Activated CD4-positive, alpha-beta T cell treated with anti-CD3 and anti-CD28 coated beads, Interleukin-2, amount 50 U/mL, for 1 hour (primary cell): ENCODE measurements at places on chromosomes 5 and 9.

DNA sequence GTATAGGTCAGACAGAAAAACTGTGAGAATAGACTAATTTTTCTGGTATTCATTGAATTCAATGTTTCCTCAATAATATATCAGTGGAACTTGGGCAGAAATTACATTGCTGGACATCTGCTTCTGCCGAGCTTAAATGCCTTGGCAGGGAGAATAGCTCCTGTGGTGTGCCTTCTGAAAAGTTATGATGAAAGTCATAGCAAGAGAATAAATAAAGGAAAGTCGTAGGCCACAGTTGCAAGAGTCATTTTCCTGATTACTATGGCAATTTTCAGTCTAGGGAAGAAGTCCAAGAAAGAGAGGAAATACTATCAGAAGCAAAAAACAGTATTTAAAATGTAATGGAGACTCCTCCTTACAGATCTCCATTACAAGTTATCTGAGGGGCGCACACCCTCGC, 1596.1 kb upstream of the WWC1 start:
- DNase-seq = no peak

GRCh38 chr5:148425808-148426207, 42.0 kb downstream of the FBXO38 start:
- DNase-seq = no peak

DNA sequence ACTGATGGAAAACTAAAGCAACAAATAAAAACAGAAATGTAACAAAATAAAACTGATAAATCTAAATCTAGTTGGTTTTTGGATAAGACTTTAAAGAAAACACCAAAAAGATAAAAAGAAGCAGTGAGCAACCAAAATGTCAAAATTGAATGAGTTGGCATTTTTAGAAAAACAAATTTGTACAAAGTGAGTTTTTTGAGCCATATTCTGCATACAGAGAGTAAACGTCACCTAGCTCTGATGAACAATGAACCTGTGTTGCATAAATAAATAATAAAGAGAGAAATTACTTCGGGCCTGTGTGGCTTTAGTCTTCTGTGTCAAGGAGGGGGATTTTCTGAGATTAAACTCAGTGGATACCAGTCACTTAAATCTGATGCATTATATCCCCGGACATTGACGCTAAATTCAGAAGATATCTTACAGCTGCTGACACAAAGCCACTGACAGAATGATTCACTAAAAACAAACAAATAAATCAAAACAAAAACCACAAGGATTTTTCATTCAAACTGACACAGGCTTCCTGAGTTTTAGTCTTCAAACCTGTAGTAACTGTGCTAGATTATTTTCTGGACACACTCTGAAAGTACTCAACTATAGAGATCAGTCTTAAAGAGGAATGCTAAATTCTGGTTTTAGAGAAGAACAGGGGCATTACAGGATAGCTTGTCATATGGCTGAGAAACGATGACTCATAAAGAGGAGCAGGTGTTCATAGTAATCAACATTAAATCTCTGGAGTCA, 403.5 kb upstream of the ST8SIA4 start:
- no peak for DNase-seq

GRCh38 chr9:5510989-5511388, 658 bp downstream of the PDCD1LG2 start:
- no peak for DNase-seq

- no peak for DNase-seq
These were observed 19.5 kb downstream of the RAD1 start for GRCh38 chr5:34895641-34896419.

DNA sequence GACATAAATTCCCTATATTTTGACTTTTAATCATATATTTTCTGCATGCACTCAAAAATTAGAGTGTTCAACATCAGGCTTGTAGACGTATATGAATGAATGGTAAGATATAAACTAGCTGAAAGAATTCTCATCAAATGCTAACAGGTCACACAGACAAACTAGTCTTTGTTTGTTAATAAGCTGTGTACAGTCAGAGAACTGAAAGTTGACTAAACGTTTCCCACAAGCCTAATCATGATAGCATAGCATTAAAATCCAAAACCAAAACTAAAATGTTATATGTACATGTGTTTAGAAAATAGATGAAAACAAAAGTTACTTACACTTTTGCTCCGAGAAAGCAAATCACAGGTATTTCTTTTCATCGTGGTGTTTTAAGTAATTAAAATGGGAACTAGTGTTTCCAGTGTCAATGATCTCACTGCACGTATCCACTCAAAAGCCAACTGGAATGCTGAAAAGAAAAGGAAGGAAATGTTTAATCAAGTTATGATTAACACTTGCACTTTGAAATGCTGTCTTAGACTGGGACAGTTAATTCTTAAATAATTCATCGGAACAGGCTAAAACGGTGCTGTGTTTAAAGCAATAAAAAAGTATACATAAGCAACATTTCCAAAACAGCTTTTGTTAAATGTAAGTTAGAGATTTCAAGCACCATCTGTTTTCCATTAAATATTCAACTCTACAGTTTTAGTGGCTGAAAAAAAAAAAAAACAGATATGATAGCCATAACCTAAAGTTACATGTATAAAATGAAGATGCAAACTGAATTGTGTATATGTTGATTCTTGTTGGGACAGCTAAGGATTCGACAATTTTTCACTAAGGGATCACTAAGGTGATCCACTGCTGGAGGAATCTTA, 291.9 kb upstream of the PDE4D start:
- no peak for DNase-seq

DNA sequence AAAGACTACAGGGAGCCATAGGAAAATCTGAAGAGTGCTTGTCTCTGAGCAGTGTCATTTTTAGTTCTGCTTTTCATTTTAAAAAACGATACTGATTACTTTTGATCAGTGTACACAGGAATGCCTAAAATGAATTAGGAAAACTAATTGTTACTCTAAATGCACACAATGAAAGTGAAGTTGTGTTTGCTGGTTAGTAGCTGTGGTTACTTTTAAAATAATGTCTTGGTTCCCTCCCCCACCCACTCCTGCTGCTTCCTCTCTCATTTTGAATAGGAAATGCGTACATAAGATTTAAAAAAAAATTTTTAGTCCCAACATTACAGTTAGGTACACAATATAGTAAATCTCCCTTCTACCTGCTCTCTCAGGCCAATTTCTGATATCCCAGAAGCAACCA, 47.5 kb upstream of the PLPP1 start:
- no peak for DNase-seq

DNA sequence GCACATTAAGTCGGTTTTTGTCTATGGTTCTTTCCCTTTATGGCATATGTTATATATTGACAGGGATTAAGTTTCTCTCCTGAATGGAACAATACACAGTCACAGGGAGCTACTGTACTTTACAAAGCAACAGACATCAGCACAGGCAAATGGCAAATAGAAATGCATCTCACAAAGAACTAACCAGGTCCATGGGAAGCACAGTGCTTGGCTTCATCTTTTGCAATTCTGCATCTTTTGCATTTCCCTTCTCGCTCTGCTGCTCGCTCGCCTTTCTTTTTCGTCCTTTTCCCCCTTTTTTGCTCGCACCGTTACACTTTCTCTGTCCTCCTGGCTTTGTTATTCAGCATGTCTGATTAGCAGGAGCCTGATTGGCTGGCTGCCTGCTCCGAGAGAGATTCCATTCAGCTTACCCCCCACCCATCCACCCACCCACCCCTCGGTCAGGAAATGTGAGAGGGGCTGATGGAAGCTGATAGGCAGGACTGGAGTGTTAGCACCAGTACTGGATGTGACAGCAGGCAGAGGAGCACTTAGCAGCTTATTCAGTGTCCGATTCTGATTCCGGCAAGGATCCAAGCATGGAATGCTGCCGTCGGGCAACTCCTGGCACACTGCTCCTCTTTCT, at the start of gene ADAMTSL1:
ADAMTSL1 (plus strand) TSS at position 502 of the 628 bp plus-strand sequence; CDS start at position 582, 80 bp downstream.
- DNase-seq = no peak

GRCh38 chr9:123225995-123226394, 42.4 kb downstream of the STRBP start:
- DNase-seq = no peak

DNA sequence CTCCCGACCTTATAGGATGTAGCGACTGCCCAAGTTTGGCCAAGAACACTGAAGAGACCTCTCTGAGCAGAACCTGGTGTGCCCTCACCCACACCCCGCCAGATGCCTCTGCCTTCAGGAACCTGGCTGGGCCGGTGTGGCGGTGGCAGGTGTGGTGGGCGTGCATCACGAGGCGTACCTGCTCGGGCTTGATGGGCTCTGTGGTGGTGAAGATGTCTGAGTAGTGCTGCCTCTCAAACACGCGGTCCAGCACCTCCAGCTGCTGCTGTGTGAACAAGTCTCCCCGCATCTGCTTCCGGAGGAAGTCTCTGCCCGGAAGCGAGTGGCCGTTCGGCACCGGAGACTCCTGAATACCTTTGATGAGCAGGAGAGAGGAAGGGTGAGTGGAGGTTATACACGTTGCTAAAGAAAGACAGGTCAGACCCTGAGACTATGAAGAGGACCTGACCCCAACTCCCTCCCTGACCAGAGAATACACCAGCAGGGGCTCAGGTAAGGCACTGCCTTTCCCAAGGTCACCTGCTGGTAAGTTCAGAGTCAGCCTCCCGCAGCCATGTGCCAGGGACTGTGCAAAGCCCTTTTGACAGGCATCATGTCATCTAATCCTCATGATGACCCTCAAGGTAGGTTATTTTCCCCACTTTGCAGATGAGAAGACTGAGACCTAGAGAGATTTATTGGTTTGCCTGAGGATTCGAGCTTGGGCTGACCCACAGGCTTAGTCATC, 67.5 kb downstream of the PAX5 start:
- no peak for DNase-seq

- DNase-seq = no peak
These were observed 12.9 kb downstream of the FNIP1 start for GRCh38 chr5:131783874-131784273.

DNA sequence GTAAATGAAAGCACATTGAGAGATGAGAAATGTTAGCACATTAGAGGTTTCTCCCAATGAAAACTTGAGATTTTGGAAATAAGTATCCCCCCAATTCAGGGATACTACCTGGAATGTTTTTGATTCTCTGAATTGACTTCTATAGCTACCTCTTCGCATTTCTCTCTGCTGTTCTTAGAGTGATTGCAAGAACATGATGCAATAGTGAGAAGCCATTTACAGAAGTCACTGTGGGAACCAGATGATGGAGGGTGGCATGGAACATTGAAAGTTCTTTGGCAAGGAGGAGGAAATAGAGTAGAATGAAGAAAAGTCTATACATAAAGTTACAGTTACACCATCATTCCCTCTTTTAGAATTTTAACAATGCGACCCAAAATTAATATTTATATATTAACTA, 9.2 kb downstream of the NPR3 start:
- DNase-seq = no peak
